Lung (tissue), 17 donors: ENCODE measurements at places on chromosomes 5 and 9. TPM values are rescaled to one million over a fixed set of nuclear protein-coding genes. Genes with fewer than 3 reads are reported as not detected.

NME5 gene
- 9.6 TPM for polyA plus RNA-seq

OR1J2 gene
- not detected for polyA plus RNA-seq

EPB41L4B gene
- 10.4 TPM for polyA plus RNA-seq

TNFSF15 gene
- 2.7 TPM for polyA plus RNA-seq

COL23A1 gene
- polyA plus RNA-seq = 1.1 TPM

GLRA1 gene
- polyA plus RNA-seq = not detected

FOXD4 gene
- polyA plus RNA-seq = 0.53 TPM

GAS1 gene
- 5.3 TPM for polyA plus RNA-seq

BARHL1 gene
- polyA plus RNA-seq = not detected

- no peak for DNase-seq
Observed at GRCh38 chr5:158875272-158875679, 224.4 kb downstream of the EBF1 start.

DNA sequence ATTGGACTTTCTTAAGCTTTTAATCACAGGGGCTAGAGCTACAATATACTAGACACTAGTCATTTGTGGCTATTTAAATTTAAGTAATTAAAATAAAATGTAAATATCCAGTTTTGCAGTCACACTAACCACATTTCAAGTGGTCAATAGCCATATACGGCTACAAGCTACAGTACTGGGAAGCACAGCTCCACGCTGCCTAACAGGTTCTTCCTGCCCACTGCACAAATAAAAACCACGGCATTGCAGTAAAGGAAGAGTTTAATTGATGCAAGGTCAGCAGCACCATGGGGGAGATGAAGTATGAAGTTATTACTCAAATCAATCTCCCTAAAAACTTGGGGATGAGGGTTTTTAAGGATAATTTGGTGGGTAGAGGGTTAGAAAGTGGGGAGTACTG lies 134.1 kb downstream of the LURAP1L start:
- no peak for DNase-seq

- no peak for DNase-seq
Observed at GRCh38 chr5:14351086-14351661, 208.0 kb downstream of the TRIO start.

- DNase-seq = no peak
Observed at GRCh38 chr9:13750639-13751038, 471.1 kb upstream of the MPDZ start.

DNA sequence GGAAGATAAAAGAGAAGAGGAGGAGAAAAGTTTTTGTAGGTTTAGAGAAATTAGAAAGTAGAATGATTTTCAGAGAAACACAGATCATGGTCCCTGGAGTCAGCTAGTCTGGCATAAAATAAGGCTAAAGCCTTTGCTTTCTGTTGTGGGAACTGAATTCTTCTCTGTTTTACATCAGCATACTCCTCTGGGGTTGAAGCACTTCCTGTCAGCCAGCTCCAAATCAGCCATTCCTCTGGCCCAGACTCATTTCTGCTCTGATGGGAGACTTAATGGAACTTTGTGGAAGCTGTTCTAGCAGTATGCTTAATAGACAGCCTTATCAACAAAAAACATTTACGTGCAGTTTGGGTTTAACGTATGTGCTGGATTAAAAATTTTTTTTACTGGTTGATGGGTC lies 143.2 kb downstream of the HMHB1 start:
- DNase-seq = peak; percentile 12

GRCh38 chr9:93236541-93237206 lies 52.7 kb downstream of the WNK2 start:
- no peak for DNase-seq

- no peak for DNase-seq
Observed at GRCh38 chr5:146218168-146218567, 14.8 kb downstream of the RBM27 start.

GRCh38 chr9:96163161-96163560 lies 138.8 kb downstream of the HSD17B3 start:
- no peak for DNase-seq

DNA sequence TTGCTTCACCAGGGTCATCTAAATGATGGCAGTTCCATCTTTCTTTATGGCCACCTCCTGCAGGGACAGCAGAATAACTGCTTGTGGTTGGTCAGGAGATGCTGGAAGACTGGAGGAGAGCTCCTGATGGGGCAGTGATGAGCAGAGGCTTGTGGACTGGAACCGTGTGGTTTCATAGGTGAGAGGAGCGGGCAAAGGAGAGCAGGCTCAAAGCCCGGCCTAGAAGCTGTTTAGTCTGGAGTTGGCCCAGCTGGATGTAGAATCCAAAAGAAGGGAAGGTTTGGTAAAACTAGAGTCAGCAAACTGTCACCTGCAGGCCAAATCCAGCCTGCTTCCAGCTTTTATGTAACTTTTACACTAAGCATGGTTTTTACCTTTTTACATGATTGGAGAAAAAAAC lies 32.9 kb upstream of the TLE1 start:
- no peak for DNase-seq

GRCh38 chr9:76456202-76456926 lies 2.6 kb upstream of the GCNT1 start:
- peak; percentile 77 for DNase-seq

DNA sequence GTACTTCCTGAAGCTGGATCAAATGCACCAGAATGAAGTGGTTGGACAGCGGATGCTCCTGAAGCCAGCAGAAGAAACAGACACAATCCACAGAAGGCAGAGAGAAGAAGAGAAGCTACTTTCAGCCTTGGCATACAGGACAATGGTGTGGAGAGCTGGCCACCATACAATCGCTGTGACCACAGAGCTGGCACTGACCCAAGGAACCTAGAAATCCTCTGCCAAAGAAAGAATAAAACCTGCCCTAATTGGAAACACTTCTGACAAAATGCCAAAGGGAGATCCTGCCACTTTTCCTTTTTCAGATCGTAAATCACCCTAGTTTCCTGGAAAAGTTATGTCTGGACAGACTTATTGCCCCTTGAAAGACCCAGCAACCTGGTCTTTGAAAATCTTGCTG lies 77.8 kb downstream of the BAAT start:
- no peak for DNase-seq

GRCh38 chr9:2260417-2261306 lies 245.5 kb downstream of the SMARCA2 start:
- peak; percentile 44 for DNase-seq

DNA sequence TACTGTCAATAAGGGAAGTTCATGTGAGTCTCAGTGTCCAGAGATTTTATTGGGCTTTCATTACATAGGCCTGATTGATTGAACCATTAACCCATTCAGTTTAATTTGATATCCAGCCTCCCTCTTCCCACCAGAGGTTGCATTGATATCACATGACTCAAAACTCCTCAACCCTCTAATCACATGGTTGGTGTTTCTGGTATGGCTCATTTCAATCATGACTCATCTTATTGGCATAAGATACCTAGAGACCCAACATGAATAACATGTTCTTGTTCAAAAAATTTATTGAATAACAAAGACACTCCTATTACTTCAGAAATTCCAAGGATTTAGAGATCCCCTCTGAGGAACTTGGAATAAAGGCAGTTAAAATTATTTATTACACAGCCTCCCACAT lies 982.2 kb downstream of the TLE1 start:
- DNase-seq = no peak

DNA sequence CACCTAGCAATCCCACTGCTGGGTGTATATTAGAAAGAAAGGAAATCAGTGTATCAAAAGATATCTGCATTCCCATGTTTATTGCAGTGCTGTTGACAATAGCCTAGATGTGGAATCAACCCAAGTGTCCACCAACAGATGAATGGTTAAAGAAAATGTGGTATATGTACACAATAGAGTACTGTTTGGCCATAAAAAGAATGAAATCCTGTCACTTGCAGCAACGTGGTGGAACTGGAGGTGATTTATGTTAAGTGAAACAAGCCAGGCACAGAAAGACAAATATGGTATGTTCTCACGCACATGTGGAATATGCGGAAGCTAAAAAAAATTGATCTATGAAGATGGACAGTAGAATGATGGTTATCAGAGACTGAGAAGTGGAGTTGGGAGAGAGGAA lies 221.6 kb upstream of the DAP start:
- no peak for DNase-seq

DNA sequence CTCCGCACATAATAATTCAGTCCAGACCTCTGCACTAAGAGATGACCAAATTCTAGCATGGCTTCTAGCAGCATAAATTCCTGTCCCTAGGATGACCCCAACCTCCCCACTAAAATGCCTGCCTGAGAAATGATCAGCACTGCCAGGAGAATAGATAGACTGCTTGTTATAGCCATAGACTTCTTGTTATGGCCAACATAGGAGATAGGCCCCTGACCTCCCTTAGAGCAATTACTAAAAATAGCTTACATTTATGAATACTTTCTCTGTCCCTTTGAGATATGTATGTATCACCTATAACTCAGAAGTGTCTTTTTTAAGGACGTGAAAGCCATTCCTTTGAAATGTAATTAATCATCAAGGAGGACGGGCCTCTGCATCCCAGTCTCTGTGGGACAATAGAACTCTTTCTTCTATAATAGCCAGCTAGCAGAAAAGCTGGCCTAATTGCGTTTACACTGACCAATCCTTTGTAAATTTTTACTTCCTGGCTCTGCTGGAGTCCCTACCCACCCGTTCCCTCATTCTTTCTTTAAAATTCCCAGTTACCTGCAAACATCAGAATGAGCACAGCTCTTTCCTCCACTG lies 1002.7 kb downstream of the CDH18 start:
- DNase-seq = no peak

DNA sequence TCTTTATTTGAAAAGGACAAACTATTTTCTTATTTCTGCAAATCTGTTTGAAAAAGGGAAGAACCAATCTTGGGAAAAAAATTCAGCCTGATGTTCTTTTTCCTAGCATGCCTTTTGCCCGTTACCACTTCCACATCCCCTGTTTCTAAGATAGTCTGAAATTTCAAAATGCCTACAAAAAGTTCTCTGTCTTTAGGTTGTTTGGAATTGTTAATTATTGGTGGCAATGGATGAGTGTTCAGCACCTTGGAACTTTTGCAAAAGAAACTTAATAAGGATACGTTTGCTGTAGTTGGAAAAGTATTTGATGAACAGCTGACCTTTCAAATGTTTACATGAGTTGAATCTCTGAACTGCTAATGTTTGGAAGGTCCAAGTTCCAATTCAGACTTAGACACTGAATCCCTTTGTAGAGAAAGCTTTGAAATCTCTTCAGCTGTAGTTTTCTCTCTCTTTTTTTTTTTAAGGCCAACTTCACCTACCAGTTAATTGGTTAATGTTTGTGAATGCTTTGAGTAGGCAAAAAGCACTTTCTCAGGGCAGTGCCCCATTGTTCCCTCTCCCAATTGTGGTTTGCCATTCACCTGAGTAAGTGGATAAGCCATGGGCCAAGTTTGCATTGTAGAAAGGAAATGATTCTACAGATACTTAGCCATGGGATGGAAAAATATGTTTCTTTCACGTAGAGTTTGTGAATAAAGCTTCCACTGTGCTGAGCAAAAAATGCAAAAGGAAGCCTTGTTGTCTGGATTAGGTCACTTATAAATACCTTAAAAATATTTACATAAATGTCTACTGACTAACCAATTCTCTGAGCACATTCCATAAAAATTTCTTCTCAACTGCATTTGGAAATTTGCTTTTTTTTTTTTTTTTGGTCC lies 156.4 kb upstream of the ELL2 start:
- DNase-seq = no peak

- no peak for DNase-seq
Observed at GRCh38 chr9:34492051-34492450, 30.7 kb downstream of the ENHO start.

DNA sequence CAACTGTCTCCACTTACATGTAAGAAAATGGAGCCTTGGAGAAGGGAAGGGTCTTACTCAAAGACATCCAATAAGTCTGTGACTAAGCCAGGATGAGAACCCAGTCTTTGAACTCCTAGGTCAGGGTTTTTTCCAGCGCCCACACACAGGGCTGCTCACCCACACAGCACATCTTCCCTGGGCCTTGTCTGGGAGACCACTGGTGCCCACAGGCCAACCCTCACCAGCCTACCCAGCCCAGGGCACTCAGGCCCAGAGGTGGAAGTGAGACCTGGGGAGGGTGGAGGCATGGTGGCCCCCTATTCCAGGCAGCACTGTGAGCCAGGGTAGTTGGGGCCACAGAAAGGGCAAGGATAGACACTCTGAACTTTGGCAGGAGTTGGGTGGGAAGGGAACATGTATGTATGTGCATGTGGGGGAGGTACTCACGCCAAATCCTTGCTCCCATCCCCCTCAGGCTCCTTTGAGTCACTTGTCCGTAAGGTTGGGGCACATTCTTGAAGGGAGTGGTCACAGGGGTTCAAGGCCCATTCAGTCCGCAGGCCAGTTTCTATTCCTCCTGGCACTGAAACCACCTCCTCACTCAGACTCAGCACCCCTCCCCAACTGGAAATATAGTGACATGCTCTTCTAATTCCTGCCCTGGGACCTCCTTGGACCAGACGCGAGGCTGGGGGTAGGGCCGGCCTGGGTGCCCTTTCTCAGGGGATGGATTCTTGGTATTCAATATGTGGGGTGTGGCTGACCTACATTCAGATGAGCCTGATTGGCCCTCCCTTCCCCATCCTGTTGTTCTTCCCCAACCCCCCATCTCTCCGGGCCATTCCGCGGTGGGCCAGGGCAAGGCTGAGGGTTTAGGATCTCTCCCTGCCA lies 2.9 kb upstream of the SLC4A9 start:
- no peak for DNase-seq

GRCh38 chr5:29307478-29307877 lies 1886.0 kb upstream of the CDH6 start:
- no peak for DNase-seq

DNA sequence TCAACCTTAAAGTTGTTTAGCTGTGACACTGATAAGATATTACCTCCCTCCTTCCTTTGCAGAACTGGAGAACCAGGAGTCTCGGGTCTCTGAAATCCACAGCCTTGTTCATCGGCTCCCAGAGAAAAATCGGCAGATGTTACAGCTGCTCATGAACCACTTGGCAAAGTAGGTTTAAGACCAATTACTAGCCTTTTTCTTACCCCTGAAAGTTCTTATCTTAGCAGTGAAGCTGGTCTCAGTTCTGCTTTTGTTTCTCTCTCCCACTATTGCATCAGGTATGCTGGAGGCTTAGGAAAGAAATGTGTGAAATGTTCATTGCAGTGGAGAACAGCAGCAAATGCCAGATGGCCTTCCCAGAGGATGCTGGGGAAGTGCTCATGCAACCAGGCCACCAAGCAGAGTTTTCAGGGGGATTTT lies 287.4 kb downstream of the ARHGAP26 start:
- DNase-seq = no peak

DNA sequence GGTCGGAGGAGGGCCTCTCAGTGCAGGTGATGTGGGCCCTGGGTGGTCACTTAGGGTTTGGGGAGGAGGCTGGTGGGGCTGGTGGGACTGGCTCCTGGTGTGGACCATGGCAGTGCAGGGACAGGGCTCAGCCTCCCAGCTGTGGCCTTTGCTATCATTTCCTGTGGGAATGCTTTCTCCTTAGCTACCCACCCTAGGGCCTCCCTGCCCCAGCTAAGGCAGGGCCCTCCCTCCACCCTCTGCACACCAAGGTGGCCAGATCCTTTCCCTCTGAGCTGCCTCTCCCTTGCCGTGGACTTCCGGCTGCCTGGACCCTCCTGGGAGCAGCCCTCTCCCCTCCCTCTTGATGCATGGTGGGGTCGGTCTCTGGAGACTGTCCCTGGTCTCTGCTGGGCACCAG lies 22.7 kb upstream of the ARSI start:
- no peak for DNase-seq

GRCh38 chr5:44665101-44665701 lies 143.5 kb upstream of the MRPS30 start:
- DNase-seq = no peak

- DNase-seq = peak; percentile 64
Observed at GRCh38 chr9:32413424-32413823, 29.0 kb downstream of the ACO1 start.
